ENCODE measurements at places on chromosomes 4 and X.

GRCh38 chr4:155445306-155445705 is 68.5 kb upstream of the MAP9 start:
- no peak for DNase-seq

- DNase-seq, result no peak
These were observed 230.2 kb upstream of the STK26 start for GRCh38 chrX:131792789-131793462.

DNA sequence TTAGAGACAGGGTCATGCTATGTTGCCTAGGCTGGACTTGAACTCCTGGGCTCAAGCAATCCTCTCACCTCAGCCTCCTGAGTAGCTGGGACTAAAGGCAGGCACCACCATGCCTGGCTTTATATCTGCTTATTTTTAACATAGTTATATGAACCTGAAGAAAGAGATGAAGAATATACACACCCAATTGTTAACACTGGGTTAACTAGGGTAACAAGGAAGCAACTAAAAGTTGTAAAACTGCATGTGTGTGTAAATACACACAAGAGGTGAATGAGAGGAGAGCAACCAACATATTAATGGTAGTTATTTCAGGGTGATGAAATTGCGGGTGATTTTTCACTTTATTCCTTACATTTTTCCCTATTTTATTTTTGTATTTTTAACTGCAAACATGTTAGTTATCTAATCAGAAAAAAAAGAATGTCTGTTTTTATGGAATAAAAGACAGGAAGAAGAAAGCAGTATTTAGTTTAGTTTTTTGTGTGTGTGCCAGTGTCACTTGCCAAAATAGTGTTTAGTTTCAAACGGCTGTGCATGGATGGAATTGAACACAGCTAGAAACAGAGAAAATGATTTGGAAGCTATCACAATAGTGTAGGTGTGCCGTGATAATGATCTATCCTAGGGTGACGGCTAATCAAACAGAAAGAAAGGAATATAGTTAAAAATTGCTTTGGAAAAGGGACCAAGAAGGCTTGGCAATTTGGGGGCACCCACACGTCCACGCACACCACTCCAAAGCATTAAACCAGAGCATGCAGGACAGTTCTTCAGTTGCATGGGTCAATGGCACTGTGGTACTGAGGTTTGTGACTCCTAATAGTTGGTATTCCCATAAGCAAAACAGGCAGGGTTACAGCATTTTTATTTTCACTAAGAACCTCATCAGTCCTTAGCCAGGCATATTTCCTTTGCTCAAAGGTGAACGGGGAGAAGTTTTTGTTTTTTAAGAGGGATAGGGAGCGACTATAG is 89.1 kb upstream of the KLHL13 start:
- DNase-seq, result no peak

GRCh38 chr4:103423261-103423660 is 225.1 kb upstream of the CENPE start:
- no peak for DNase-seq

DNA sequence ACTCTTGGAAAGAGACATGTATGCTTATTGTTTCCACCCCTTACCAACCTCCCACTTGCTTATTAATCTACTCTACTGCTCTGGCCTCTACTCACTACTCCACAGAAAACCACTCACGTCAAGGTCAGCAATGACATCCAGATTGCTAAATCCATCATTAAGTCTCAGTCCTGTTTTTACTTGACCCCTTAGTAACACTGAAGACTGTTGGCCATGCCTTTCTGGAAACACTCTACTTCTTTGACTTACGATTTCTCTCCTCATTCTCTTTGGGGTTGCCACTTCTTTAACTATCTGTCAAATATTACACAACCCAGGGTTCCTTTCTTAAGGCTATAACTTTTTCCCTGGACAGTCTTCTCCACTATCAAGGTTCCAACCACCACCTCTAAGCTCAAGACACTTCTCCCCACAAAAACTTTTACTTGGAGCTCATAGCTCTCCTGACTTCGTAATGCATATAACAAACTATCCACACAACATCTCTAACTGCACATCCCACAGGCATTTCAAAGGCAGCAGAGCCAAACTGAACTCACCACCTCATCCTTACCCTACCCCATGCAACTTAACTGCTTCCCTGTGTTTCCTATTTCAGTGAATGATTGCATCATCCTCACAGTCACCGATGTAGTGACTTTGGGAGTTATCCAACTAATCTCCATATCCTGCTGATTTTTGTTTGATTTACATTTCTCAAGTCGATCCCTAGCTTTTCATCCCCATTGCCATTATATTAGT is 15.8 kb upstream of the MAGEA4 start:
- DNase-seq, result no peak

DNA sequence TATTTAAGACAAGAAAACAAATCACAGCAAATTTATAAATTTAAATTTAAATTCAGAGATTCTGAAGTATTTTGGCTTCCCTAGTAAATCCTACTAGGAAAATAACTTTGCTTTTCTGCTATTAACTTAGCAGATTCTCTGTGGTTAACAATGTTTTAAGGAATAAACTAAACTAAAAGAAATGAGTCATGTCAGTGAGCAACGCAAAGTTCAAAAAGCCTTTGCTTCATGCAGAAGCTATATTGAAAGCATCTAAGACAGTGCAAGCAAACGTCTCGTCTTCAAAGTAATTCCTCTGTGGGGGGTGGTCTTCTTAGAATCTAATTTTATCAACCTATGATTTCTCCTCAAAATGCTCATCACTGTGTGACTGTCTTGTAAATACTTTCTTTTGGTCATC is 30.1 kb downstream of the GABRB1 start:
- no peak for DNase-seq

DNA sequence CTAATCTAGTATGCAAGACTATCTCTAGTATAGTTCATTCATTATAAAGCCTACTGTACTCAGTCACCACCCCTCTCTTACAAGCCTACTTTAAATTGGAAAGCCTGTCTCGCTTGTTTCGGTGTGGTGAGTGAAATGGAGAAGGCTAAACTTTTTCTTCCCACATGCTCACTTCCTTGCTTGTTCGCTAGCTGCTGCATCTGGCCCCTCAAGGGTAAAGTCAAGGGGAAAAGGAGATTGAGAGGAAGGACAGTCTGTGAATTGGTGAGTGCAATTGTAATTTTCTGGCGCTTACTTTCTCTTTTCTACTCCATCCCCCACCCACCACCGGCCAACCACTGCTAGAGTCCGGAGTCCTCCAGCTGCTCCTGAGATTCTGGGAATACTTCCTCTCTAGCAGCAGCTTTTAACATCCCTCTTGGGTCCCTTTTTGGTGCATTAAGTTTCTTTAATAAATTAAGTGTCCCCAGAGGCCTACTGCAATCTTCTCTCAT is 12.1 kb upstream of the ARAP2 start:
- DNase-seq, result no peak

GRCh38 chr4:113436360-113436759 is 325.2 kb downstream of the CAMK2D start:
- DNase-seq, result no peak

DNA sequence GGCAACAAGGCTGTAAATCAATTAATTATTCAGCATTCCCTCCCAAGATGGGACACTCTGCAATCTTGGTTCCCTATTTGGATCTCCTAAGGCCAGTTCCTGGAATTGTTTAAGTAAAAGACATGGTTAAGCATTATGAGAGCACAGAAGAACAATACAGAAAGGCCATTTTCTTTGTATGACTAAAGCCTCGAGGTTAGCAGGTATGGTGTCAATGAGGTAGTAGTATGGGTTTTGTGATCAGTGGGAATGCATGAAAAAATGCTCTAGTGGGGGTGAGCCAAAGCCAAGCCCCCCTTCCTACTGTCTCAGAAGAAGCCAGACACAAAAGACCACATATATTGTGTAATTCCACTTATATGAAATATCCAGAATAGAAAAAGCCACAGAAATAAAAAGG is 61.7 kb upstream of the S100G start:
- no peak for DNase-seq

GRCh38 chr4:4269331-4269731 is 20.6 kb downstream of the LYAR start:
- peak; percentile 89 for DNase-seq

- no peak for DNase-seq
These were observed 45.1 kb downstream of the OCRL start for GRCh38 chrX:129585167-129585566.

- DNase-seq, result no peak
These were observed 99.6 kb downstream of the FAM53A start for GRCh38 chr4:1584498-1584897.

- DNase-seq, result peak; percentile 72
These were observed 11.7 kb downstream of the OTUD5 start for GRCh38 chrX:48945517-48946348.

DNA sequence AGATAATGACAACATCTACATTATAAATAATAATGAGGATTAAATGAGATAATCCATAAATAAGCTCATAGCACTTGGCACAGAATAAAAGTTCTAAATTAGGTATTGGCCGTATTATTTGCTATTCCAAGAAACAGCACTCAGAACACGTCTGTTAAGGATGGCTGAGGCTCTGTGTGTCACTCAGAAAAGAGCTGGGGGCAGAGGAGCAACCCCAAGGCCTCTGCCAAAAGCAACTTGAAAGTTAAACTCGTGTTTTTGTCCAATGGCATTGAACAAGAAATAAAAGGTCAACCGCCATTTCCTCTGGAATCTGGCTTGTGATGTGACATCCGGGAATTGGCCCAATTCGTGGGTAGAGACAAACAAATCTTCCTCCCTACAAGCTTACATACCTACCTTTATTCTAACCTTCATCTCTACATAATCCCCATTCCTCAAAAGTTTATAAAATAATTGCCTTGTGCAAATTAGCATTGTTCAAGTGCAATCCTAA is 42.3 kb upstream of the FAM241A start:
- DNase-seq, result no peak

- no peak for DNase-seq
These were observed 188.3 kb downstream of the SH3BGRL start for GRCh38 chrX:81390237-81390636.

DNA sequence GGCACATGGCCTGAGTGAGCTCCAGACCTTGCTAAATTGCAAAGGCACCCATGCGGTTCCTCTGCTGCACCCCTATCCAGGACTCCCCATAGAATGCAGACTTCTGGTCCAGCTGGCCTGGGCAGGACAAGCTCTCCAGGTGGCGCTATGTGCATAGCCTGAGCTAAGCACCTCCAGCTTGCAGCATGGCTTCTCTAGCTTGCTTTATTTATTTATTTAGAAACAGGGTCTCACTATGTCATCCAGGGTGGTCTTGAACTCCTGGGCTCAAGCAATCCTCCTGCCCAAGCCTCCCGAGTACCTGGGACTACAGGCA is 5.5 kb upstream of the WFS1 start:
- no peak for DNase-seq

- no peak for DNase-seq
These were observed 57.3 kb upstream of the FAM9B start for GRCh38 chrX:9091258-9091657.

DNA sequence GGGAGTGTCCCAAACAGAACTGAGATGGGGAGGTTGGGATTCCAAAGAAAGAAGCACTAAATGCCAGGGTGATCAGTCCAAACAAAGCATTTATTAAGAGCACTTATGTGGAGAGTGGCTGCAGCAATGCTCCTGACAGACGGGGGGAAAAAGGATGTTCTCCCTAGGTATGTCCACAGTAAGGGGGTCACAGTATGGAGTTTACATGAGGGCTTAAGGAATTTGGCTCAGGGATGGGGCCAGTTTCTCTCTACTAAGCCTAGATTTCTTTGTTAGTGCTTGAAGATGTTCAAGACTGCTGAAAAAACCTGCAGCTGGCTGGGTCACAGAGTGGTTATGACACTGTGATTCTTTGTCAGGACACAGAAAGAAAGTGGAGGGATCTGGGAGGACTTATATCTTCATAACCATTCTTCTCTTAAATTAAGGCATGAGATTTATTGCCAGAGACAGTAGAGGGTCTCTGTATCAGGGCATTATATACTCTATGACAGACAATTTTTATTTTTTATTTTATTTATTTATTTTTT is 1468.0 kb downstream of the C4orf33 start:
- no peak for DNase-seq

GRCh38 chr4:138405934-138406567 is 163.9 kb upstream of the SLC7A11 start:
- no peak for DNase-seq

- no peak for DNase-seq
These were observed 394.1 kb downstream of the PRDM5 start for GRCh38 chr4:120528428-120528827.

DNA sequence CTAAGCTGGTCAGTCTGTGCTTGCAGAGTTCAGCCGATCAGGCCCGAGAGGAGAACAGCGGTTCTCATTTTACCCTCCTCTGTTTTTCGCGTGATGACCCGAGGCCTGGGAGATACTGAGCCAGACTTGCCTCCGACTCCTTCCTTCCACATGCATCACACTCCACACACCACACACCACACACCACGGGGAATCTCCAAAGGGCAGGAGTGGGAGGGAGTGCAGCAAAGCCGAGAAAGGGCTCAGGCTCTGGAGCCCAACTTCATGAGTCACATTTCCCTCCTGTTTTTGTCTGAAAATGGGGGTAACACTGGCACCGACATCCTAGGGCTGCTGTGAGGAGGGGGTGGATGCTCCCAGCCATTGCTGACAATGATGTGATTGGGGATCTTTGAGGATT is 38.9 kb downstream of the TKTL1 start:
- no peak for DNase-seq

DNA sequence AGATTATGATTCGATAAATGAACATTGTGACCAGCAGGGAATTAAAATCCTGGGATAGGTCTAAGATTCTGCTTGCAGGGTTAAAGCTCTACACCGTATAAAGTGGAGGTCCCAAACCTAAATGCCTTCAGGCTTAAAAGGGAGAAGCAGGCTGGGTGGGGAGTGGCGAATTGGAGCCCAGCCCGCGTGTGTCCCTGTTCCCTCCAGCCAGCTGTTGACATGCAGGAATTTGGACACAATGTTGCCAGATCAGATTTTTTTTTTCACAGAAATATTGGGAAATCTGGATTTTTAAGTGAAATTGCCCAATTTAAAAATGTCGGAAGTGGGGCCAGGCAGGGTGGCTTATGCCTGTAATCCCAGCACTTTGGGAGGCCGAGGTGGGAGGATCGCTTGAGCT is 60.5 kb downstream of the ELF4 start:
- DNase-seq, result no peak

DNA sequence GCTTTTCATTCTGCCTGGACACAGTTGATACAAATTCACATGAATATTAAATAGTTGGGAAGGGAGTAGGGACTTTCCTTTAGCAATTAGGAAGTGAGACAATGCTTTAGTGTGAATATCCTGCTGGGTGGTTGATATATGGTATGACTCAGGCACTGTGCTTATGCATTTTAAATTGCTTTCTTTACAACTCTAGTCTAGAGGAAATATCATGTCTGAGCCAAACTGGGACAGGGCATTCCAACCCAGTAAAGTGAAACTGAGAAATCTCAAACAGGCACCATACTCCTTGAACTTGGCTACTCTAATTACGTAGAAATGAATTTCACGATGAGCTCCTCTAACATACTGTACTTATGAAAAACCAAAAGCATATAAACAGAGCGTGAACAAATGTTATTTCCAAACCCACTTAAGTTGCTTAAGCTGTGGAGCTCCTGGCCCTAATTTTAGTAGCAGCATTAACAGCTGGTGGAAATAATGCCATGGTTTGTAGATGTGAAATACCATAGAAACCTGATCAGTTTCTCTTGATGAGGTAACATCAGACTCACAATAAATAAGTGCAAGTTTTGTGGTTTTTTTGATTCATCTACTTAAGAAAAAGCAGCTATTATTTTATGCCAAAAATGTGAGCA is 242.9 kb upstream of the GK2 start:
- no peak for DNase-seq

GRCh38 chrX:19824603-19825002 is 62.8 kb downstream of the SH3KBP1 start:
- no peak for DNase-seq

GRCh38 chrX:132749406-132749805 is 209.0 kb downstream of the HS6ST2 start:
- no peak for DNase-seq

GRCh38 chrX:48904626-48905025 is 6.8 kb downstream of the SLC35A2 start:
- no peak for DNase-seq

Measured in CD8-positive, alpha-beta T cell (primary cell).